CD4-positive, alpha-beta T cell treated with Interferon alpha-2 for 1 hour (primary cell): ENCODE measurements at places on chromosomes 5 and 9.

DNA sequence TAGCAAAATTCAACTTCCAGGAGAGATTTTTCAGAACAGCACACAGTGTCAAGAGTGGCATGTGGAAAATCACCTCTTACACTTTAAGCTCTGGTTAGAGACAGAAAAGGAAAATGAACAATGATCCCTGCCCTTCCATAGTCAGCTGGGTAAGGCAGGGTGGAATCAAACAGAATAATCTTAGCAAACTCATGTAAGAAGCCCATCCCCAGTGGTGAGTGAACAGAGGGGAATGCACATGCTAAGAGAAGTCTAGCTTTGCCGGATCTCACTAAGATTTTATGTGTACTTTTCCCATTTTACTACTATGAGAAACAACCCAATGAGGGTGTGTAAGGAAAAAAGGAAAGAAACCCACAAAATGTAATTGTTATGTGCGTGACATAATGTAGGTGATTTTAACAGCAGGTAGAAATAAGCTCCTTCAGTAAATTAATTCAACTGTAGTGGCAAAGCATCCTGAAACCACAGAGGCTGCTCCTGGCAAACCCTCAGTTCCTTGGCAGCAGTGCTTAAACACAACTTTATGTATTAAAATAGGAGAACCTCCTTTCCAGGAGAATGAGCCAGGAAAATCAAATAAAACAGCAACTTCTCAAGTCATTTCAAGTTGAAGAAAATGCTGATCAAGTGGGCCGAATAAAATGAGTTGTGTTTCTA lies 366.0 kb upstream of the TRPC7 start:
- DNase-seq, result no peak

DNA sequence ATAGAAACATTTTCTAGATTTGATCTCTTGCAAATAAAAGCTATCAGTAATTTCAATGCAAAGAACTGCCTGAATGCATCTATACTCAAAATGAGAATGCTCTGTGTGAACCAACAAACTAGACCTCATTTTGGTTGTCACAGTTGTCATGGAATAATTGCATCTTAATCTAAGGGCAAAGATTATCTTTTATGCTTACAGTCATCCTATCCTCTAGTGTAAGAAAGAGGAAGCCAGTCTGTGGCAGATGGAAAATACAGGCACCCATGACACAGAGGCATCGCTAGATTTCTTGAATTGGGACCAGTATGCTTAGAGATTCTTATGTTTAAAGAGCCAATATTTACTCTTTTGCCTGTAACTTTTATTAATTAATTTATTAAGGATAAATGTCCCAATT lies 95.0 kb downstream of the MACIR start:
- no peak for DNase-seq

DNA sequence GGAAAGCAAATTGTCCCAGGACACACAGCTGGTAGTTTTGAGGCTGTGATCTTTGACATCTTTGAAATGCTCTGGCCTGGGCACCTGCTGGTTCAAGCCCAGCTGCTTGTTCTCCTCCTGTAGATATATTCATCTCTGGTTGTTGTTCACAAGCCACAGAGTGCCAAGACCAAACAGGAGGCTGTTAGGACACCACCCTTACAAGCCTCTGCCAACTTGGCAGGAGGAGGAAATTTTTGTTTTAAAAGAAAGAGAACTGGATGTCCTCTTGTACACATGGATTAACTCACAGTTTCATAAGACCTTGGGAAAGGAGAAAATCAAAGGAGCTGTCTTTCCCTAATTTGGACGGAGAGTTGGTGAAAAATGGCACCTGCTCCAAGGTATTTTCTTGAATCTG lies 8.5 kb upstream of the ZFP62 start:
- DNase-seq, result no peak

DNA sequence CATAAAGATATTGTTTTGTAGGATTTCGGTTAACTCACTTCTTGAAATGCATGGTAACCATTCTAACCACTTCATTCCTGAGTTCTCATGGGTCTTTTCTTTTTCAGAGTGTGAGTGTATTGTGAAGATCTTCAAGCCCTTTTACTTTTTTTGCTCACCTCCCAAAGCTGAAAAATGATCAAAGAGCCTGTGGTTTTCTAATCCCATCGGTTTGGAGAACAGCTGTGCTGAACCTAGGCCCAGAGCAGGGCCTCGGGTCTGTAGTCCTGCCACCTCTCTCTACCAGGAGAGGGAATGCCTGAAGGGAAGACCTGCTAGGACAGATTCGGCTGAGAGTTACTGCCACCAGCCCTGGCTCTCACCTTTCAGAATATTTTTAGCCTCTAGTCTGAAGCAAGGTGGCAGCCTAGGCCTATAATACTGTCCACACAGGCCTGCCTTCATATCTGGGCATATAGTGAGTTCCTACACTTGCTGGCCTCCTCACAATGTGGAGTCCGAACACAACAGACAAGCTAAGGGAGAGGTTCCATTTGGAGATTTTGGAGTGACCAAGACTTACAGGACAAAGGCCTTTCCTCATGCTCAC lies 13.8 kb downstream of the RGMB start:
- DNase-seq, result no peak

DNA sequence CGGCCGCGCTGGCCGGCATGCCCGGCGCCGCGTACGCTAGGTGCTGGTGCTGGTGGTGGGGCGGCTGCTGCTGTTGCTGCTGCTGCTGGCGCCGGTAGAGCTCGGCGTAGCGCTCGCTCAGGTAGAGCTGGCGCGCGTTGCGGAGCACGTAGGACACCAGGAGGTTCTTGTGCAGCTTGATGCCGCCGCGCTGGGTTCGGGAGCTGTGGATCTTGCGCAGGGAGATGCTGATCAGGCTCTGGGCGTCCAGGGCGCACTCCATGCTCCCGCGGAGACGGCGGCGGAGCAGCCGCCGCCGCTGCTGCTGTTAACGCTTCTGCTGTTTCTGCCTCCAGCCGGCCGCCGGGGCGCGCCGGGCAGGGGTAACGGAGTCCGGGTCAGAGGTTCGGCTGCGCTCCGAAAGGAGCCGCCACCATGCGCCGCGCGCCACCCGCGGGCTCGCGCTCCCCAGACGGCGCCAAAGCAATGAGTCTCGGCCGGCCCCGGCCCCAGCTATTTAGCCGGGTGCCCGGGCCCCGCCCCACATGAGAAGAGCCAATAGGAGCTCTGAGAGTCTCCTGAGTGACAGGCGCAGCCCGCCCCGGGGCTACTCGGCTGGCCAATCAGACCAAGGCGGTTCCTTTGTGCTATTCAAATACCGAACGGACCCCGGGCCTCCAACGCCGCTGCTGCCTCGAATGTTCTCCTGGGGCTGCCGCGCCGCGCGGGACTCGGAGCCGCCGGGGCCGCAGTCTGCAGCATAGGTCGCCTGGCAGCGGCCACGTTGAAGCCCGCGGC lies at the start of gene IER5L:
IER5L (minus strand) TSS at position 471 of the 777 bp plus-strand sequence; CDS start at position 262, 209 bp downstream.
- DNase-seq, result peak; percentile 95

GRCh38 chr9:7691909-7692308 lies 107.7 kb downstream of the DMAC1 start:
- no peak for DNase-seq

DNA sequence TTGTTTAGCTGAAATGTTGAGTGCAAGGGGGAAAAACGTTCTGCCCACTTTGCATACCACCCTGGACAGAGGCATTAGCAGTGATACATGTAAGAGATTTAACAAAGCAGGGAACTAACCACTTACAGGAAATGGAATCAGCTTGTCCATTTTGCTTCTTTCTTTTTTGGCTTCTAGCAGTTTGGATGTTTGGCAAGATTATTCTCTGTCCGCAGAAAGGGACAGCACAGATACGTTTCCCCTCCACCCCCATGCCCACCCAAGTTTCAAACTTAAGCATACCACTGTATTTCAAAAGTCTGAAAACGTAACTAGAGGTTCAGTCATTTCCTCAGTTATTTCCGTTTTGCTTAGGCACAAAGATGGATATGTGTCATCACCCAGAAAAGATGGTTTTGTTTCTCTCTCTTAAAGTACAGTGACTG lies 118.4 kb downstream of the GDNF start:
- DNase-seq, result no peak

GRCh38 chr9:100447041-100447440 lies 20.1 kb downstream of the MSANTD3 start:
- no peak for DNase-seq

- DNase-seq, result no peak
Measured at GRCh38 chr5:40071870-40072269, 607.8 kb upstream of the PTGER4 start.

DNA sequence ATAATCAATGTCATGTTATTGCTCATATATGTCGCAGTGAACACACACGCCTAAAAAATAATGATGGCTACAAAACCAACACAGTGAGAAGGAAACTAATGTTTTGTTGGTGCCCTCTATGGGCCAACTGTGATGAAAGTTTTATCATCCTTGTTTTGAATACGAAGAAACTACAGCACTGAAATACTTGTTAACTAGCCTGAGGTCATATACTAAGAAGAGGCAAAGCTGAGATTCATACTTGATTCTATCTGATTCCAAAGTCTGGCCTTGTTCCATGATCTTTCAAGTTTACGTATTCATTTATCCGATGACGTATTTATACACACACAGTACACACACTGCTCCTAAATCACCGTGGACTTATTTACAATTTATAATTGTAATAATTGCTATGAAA lies 16.1 kb upstream of the DRD1 start:
- no peak for DNase-seq

DNA sequence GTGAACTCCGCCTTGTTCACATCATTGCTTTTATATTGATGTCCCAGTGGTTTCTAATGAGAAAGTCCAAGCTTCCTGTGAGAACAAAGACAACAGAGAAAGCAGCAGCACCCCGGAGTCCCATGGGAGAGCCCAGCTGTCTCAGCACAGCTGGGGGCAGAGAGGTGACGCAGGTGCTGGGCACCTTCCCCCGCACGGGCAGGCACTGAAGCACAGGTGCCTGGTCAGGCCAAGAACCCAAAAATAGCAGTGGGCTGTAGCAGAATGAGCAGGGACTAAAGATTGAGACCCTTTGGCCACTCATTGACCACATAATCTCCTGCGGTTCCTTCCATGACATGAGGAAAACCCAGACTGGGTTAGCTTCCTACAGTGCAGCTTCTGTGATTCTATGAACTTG lies 18.8 kb downstream of the SRD5A1 start:
- no peak for DNase-seq

DNA sequence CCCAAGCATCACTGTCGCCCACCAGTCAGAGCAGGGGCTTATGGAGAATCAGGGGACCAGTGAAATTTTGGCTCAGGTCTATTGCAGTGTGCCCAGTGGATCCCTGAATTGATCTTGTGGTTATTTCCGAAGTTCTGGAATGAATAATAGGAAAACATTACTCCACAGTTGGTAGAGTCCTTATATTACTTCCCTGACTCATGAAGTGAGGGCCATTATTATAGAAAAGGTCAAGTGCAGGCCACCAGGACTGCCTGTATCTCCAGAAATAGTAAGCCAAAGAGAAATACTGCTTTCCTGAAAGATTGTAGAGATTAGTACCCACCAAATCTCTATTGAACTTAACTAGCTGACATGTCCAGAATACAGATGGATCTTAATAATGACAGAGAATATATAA lies 335.0 kb downstream of the NPR3 start:
- DNase-seq, result no peak

DNA sequence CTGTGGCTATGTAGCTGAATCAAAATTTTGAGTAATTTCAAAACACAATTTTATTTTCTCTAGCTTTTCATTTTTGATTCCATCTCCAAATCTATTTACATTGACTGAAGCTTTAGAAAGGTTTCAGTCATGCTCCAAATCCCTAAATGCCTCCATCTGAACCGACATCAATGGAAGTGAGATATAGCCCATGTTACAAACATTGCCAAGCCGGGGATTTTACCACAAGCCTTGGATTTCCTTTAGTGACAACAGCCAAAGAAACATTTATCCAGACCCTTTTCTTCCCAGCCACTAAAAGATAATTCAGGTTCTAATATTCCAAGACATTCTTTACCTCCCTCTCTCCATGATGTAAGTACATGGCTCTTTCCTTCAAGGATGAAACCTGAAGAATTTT lies 1087.7 kb upstream of the SEMA6A start:
- DNase-seq, result no peak

DNA sequence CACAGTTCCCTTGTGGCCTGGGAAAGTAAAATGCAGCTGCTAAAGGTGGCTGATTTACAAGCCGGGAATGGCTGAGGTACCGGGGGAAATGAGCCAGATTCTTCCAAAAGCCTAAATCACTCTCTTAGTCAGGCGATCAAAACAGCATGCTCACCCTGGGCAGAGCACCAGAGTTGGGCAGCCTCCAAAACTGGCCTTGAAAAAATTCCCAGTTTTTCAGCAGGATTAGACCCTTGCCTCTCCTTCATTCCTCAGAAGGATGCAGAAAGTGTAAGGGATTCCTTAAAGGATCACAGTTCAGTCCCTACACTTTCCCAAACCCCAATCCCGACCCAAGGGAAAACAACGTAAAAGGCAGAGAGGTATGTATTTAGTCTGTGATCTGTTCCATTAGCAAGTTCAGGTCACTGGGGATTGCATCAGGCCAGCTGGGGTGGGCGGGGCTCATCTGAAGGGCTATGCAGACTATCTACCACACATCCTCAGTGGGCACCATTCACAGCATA lies 16.9 kb downstream of the TMEM174 start:
- no peak for DNase-seq

- no peak for DNase-seq
Measured at GRCh38 chr9:134959971-134960310, 42.2 kb upstream of the FCN1 start.

DNA sequence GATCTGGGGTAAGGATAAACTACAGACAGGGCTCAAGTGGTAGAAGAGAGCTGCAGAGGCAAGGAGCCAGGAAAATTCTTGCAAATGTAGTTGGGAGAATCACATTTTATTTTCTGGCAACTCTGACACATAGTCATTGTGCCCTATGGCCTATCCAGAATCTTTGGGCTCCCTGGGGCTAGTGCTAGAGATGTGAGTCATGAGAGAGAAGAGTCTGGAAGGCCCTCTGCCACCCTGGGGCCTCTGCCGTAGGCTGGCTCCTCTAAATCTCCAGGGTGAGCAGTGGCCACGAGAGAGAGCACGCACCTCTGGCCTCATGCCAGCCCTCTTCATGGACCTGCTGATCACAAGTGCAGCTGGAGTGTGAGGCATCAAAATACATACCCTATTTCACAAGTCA lies 74.3 kb upstream of the SSBP2 start:
- DNase-seq, result no peak

DNA sequence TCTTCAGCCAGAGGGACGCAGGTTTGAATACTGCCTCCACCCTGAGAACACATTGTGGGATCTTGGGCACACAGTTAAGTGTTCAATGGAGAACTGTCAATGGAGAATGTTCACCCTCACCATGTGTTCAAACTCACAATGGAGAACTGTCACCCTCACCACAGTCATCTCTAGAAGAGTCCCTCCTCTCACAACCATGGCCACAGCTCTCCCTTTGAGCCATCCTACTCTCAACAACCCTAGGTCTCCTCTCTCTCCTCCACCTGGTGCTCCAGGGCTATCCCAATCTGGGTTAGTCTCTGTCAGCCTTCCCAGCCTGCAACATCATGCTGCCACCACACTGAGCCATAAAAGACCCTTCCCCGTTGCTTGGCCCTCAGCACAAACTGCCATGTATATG lies 36.3 kb upstream of the HAND1 start:
- no peak for DNase-seq

DNA sequence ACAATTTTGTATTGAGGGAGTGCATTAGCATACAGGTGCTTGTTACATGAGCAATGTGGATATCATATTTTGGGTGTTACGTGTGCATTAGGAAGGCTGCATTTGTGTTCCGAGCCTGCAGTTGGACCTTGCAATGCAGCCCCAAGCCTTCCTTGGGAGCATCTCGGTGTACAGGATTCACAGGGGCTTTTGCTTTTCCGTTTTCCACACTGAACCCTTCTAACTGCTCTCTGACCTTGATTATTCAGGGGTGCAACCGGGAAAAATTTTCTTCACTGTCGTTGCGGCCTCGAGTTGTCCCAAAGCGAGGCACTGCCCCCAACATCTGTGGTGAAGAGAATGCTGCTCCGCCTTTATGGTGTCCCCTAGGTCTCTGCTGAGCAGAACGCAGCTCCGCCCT lies 80.1 kb upstream of the PLEKHG4B start:
- no peak for DNase-seq
